Esophagus squamous epithelium (tissue), 5 donors: ENCODE measurements at places on chromosomes 1 and 21. TPM values are rescaled to one million over a fixed set of nuclear protein-coding genes. Genes with fewer than 3 reads are reported as not detected.

LUZP1 gene
- 18.7 TPM for total RNA-seq

KRTAP19-1 gene
- not detected for total RNA-seq

CDC20 gene
- 48.7 TPM for total RNA-seq

MFAP2 gene
- not detected for total RNA-seq

KIAA0040 gene
- 3.3 TPM for total RNA-seq

CEP350 gene
- 31.1 TPM for total RNA-seq

TNFRSF4 gene
- 0.40 TPM for total RNA-seq

HCN3 gene
- 2.7 TPM for total RNA-seq

RSPO1 gene
- total RNA-seq: 6.1 TPM

CALML6 gene
- total RNA-seq: 0.57 TPM

KRTAP20-4 gene
- not detected for total RNA-seq

ADAMTSL4 gene
- 53.3 TPM for total RNA-seq

PRR9 gene
- total RNA-seq: not detected

PCP4L1 gene
- total RNA-seq: 52.7 TPM

DPT gene
- 65.8 TPM for total RNA-seq

OR6N1 gene
- not detected for total RNA-seq

SPATA45 gene
- total RNA-seq: not detected

TAF12 gene
- total RNA-seq: 12.0 TPM

DMBX1 gene
- not detected for total RNA-seq

ADAMTS1 gene
- total RNA-seq: 33.0 TPM

PEAR1 gene
- total RNA-seq: 3.6 TPM

S100A7 gene
- total RNA-seq: 9,163 TPM

PYHIN1 gene
- total RNA-seq: 0.61 TPM

TCEA3 gene
- total RNA-seq: 26.5 TPM

CLCNKA gene
- total RNA-seq: not detected

OLIG2 gene
- total RNA-seq: not detected

CELA2A gene
- not detected for total RNA-seq

DISC1 gene
- total RNA-seq: 3.3 TPM

SPRR2B gene
- total RNA-seq: 99.4 TPM

PALMD gene
- total RNA-seq: 28.4 TPM

TNNI3K gene
- not detected for total RNA-seq

ANGPTL3 gene
- not detected for total RNA-seq
